ENCODE measurements at places on chromosomes 2 and 18.

DNA sequence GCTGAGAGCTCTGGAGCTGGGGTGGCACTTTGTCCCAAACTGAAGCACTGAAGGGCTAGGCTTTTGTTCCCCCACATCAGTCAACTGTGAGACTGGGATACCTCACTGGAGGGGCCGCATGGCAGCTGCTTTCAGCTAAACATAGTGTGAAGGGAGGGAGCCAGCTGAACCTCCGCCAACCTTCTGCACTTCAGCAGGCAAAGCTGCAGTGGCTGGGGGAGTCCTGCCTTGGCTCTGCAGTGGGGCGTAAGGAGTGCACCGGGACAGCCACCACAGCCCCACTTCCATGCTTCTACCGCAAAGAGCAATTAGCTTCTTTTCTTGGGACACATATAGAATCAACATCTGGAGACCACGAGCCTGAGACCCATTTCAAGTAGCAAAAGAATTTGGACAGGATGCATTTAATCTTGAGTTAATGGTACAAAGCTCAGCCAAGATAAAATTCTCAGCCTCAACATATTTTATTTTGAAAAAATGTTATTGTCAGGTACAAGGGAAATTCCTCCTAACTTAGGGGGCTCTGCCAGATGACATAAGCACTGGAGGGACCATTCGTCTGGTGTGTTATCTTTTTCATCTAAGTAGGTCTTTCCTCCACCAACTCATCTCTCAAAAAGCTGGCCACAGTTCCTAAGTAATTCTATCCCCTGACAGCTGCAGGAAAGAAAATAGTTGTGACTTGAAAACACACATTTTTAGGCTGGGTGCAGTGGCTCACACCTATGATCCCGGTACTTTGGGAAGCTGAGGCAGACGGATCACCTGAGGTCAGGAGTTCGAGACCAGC is 25.6 kb upstream of the MYCN start:
- no peak for DNase-seq

DNA sequence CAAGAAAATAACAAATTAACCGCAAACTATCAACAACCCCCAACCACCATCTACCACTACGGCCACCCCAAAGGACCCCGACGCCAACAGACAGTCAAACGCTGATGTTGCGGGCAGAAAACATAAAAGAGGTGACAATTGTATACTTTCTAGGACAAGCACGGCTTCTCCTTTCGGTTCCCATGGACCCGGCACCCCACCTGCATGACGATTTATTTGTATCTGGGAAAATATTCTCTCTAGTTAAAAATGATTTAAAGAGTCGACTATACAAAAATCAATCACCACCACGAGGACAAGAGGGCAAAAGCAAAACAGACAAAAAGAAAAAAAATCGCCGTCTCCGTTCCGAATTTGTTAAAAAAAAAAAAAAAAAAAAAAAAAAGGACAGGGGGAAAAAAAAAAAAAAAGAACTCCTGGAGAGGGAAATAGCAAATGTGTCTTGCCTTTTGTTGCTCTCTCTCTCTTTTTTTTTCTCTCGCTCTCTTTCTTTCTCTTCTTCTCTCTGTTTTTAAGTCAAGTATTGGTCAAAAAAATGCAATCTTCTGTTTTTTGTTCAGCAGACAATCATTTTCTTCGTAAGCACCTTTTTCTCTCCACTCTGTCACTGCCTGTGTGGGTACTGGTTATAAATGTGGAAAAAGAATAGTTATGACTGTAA is 3.6 kb downstream of the SIX3 start:
- no peak for DNase-seq

DNA sequence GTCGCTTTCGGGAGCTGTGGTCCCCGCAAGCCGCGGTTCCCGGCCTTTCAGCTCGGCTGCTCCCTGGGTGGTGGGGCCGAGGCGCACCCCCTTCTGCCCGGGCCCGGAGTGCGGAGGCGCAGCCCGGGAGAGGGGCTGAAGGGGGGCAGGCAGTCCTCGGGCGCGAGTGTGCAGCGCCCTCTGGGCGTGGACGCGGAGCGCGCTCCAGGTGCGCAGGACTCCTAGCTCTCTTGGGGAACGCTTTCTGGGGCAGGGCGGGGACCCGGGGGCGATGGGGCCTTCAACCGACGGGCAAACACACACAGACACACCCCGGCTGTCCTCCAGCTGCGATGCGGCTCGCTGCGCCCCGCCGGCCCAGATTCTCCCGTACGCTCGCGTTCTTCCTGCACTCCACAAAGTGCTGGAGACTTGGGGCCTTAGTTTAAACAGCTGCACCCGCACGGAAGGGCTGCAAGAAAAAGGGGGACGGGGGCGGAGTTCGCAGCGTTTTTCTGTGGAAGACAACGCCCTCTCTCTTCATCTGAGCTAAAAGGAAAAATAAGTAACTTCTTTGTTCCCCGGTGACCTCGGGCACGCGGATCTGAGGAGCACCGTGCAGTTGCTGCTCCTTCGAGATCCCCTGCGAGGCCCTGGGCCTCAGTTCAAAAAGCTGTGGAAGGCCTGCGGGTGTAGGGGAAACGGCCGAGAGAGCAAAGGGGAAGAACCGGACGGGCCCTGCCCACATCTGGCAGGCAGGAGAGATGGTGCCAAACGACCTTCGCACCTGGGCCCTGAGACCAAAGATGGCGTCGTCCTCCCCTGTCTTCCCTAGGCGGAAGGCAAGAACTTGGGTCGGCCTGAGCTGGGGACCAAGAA is 593 bp upstream of the SDC1 start:
- peak; percentile 74 for DNase-seq

- DNase-seq, result no peak
These were observed 52.6 kb downstream of the QPCT start for GRCh38 chr2:37396890-37397565.

DNA sequence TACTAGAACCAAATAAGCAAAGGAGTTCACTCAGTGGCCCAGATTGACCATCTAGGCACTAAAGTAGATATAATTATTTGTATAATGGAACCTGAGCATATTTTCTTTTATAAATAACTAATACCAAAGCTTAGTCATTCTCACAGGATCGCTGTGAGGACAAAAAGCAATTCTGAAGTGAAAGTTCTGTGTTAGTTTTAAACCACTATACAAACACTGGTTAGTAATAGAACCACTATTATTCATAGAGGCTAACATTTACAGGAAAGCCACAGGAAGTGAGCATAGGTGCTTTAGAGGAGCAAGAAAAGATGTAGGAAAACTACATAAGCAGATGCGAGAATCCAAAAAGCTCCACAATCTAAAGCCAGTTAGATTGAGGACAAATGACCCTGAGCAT is 364.7 kb downstream of the XIRP2 start:
- no peak for DNase-seq

DNA sequence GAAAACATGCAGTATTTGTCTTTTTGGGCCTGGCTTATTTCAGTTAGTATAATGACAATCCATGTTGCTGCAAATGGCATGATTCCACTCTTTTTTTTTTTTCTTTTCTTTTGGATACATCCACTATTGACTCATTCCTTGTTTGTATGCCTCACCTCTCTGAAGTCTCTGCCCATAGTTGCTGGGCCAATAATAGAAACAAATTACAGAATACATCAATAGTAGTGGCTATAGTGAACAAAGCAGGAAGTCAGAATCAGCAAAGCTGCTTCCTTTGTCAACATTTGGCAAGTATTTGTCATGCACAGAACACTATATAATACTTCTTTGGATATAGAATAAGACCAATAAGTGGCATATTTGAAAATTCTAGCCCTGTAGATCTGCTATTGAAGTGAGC is 609.7 kb downstream of the STK39 start:
- no peak for DNase-seq

GRCh38 chr2:227363756-227364155 is 15.3 kb downstream of the TM4SF20 start:
- DNase-seq, result no peak

DNA sequence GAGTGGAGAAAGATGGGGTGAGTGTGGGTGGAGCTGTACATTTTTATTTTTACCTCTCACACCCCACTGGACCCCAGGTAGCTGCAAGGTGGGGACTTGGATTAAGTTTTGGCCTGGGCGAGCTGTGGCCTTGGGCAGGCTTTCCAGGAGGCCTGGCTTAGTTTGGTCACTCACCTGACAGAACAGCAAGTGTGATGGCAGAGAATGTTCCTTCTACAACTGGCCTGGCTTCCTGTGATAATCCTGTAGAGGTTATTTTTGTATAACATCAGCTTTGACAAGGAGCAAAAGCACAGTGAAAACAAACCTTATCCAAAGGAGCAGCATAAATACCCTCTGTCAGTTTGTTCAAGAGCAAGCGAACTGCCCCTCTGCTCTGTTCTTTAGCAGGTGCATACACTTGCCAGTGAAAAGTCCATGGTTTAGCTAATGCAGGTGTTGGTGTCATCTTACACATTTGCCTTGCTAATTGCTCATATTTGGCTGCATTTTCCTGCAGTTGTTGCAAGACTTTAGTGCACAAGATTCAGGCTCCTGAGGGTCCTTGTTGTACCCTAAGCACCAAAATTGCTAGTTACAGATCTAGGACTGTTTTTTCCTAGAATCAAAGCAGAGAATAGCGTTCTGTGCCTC is 6.3 kb downstream of the THNSL2 start:
- DNase-seq, result no peak

DNA sequence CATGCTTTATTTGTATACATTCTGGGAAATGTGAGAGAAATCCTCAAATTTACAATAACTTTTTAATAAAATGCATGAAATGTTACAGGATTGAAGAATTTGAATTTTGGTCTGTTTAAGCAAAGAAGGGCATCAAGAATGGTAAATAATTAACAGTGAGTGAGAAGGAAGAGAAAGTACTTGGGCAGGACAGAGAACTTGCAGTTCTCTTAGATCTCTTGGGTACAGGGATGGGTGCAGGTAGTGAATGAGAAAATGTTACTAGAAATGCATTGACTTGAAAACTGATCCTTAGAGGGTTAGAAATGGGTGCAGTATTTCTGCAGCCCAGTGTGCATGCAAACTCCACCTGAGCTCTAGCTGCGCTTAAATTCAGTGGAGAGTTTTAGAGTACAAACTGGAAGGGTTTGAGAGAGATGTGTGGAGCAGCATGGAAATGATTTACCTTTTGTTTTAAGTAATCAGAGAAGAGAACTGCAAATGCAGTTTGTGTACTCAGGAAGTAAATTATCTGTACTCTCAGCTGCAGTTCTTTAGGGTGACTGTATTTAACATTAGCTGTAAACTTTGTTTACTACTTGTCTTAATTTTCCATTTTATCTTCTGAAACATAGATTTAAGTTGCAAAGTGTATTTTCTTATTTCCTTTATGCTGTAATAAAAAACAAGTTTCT is 51.0 kb upstream of the RAB27B start:
- DNase-seq, result no peak

- no peak for DNase-seq
These were observed 282.1 kb upstream of the EPAS1 start for GRCh38 chr2:46014911-46015654.

- DNase-seq, result no peak
These were observed 22.9 kb downstream of the TGIF1 start for GRCh38 chr18:3472681-3473544.

Data from K562 (cell line).